Osteocyte (in vitro differentiated cells): ENCODE measurements at places on chromosomes 11 and 22.

GRCh38 chr11:45928535-45929215 is 6.2 kb downstream of the LARGE2 start:
- no peak for DNase-seq

- DNase-seq = no peak
These were observed 491.5 kb upstream of the LUZP2 start for GRCh38 chr11:24005202-24005876.

DNA sequence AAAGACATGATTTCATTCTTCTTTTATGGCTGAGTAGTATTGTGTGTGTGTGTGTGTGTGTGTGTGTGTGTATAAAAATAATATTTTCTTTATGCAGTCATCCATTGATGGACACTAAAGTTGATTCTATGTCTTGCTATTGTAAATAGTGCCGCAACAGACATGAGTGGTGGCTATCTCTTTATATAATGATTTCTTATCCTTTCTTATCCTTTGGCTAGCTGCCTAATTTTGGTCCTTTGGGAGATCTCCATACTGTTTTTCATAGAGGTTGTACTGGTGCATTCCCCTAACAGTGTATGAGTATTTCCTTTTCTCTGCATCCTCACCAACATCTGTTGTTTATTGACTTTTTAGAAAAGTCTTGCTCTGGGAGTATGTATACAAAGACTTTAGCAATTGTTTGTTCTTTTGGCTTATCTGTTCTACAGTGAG is 107.0 kb downstream of the STIM1 start:
- DNase-seq = no peak

GRCh38 chr22:42945736-42946135 is 69.2 kb downstream of the PACSIN2 start:
- no peak for DNase-seq

DNA sequence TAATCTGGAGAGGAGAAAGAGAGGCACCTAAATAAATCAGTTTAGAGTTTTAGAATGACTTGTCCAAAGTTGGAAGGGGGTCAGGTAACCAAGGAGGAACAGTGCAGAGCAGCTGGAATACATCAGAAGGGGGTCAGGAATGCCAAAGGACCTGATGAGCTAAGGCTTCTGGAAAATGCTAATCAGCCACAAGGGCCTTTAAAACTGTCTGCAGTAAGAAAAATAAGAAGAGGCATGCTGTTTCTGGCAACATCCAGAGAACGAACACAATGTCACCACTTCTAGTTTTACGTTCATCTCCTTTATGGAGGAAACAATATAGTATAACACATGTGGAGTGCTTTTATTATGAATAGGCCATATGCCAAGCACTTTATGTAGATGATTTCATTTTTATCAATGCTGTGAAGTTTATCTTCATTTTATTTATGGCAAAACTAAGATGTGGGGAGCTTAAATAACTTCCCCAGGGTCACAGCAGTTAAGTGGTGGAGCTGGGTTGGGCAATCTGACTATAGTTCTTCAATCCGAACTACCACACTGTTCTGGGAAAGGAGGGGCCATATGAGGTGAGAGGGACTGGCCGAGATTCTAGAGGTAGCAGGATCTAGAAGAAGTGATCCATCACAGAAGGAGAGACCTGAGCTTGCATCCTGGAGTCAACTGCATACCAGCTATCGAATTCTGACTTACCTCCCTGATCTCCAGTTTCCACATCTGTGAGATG is 22.6 kb downstream of the ACO2 start:
- no peak for DNase-seq

DNA sequence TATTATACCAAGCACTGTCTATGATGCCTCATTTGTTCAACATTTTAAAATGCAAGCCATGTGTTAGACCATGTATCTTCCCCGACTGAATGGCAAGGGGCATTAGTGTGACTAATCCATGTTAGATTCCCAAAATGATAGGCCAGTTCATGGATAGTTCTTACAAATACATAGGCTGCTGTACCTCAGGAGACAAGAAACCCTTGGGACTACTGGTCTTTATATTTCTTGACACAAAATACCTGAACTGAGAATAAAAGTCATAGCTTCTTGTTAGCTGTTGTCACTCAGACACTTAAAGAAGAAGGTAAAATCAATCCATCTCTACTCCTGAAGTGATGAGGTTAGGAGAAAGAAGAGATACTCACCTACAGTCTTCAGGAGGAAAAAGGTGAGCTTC is at the start of gene OR8D4:
Gene OR8D4, plus strand, starts transcription at position 301 of the 400 bp plus-strand sequence. CDS start 4,265 bp downstream, outside the sequence.
- no peak for DNase-seq

DNA sequence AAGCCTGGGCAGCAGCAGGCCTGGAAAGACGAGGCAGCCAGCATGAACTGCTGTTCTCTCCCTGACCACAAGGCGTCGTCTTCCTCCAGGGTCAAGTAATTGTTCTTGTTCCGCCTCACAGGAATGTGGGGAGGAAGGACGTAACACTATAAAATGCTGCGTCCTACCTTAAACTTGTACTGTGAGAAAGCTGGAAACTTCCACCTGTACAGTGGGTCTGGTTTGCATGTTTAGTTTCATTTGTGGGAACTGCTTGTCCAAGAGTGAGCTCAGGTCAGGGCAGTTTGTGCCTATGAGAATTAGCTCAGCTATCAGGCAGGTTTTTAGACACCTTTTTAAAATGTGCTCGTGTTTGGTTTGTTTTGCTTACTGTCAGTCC is 55.2 kb downstream of the PANX1 start:
- no peak for DNase-seq

DNA sequence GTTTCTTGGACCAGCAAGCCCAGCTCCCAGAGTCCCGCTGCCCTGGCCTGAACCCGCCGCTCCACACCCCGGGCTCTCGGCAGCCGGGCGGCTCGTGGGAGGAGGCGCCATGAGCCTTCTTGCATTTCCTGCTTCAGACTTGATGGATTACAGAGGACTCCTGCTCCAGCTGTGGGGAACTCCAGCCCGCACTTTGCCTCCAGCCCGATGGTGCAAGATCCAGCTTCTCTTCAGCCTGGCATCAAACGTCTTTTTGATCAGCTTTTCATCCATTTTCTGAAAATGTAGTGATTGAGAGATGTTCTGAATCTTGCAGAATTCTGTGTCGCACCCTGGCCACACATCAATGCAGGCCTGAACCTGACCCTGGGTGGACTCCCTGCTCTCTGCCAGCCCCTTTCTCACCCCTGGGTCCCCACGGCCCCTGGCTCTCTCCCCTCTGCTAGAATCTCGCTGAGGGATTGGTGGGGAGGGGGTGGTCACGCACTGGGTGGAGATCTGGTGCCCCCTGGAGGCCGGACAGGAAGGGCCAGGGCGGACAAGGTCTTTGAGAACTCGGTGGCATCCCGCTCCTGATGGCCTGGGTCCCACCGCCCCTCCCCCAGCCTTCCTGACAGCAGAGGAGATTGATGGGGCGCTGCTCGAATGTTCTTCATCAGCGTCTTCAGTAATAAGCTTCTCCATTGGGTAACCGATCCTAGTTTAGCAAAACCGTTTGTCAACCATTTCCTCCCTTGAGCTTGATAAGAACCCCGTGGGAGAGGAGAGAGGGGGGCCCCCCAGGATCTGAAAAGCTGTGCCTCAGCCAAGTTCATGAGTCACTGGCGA is 12.1 kb upstream of the NFAM1 start:
- DNase-seq = peak; percentile 93

GRCh38 chr11:15815246-15816195 is 540.8 kb downstream of the SOX6 start:
- DNase-seq = no peak

GRCh38 chr11:26620282-26621045 is 48.4 kb upstream of the MUC15 start:
- no peak for DNase-seq
